ENCODE measurements at places on chromosomes 11 and 22.

GRCh38 chr11:131370090-131370751 is at the start of gene NTM:
TSS of gene NTM (plus strand) at chr11:131370615.
- no peak for DNase-seq

DNA sequence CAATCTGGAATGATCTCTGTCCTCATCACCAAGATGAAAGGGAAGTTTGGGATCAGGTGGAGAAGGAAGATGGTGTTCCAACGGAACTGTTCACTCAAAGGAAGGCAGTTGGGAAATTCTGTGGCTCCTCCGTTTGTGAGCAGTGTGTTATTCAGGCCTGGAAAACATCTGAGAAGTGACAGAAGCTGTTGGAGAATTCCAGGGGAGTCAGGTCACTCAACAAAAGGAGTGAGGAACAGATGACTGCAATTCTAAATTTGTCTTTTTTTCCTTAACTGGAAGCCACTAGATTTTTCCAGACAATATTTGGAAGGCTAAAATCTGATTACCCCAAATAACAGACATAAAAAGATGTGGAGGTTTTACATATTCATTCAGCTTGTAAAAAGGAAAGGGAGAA is 107.8 kb downstream of the CD44 start:
- peak; percentile 35 for DNase-seq

DNA sequence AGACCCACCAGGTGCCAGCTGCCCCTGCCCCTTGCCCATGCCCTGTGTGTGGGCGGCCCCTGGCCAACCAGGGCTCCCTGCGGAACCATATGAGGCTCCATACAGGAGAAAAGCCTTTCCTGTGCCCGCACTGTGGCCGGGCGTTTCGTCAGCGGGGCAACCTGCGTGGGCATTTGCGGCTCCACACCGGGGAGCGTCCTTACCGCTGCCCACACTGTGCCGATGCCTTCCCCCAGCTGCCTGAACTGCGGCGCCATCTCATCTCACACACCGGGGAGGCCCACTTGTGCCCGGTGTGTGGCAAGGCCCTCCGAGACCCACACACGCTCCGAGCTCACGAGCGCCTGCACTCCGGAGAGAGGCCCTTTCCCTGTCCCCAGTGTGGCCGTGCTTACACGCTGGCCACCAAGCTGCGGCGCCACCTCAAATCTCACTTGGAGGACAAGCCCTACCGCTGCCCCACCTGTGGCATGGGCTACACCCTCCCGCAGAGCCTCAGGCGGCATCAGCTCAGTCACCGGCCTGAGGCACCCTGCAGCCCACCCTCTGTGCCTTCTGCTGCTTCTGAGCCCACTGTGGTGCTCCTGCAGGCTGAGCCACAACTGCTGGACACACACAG is 4.3 kb downstream of the ZNF408 start:
- DNase-seq = no peak

DNA sequence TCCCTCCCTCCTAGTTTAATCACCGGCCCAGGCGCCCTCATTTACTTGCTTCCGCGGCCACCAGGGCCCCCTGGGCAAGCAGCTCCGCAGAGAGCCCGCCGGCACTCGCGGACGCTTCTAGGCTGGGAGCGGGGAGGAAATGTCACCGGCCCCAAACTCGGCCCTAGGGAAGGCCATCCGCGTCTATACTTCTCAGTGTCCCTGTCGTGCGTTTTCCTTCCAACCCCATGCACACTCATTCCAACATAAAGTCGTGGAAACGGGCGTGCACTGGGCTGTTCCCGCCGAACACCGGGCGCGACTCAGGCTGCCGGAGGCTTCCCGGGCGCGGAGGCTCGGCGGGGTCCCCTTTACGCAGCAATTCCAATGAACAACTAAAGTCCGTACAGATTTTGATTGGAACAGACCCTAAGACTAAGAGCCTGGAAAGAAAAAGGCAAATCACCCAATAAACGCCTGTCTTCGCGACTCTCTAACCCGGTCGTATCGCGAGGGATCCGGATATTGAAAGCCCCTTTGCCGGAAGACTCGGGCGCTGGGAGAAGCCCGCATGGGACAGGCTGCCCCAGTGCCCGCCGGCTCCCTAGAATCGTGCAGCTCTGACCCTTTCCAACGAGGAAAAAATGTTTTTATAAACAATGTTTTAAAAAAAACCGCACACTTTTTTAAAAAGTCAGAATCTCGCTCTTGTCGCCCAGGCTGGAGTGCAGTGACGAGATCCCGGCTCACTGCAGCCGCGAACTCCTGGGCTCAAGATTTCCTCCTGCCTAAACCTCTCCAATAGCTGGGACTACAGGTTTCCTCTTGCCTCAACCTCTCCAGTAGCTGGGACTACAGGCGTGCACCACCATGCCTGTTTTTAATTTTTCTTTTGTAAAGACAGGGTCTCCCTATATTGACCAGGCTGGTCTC is 1.3 kb upstream of the BARX2 start:
- no peak for DNase-seq

- no peak for DNase-seq
Observed at GRCh38 chr11:21190181-21190580, 520.8 kb downstream of the NELL1 start.

DNA sequence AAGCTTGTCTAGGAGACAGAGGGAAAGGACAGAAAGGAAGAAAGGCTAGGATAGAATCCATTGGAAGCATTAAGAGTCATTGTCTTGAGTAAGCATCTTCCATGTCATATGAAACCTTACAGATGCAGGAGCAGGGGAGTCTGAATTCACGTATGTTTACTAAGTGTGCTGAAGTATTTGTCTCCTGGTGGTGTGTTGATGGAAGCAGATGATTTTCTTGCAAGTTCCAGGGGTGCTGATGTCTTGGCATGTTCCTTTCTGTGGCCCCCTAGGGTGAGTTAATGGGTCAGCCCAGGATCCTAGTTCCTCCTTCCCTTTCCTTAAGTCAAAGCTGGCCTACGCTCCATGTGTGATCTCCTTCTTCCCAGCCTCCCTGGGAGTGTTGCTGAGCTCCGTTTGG is 110.2 kb downstream of the TEAD1 start:
- no peak for DNase-seq

- DNase-seq = no peak
Observed at GRCh38 chr11:121226415-121227263, 65.9 kb upstream of the SC5D start.

GRCh38 chr11:63699896-63700295 is 18.6 kb downstream of the RTN3 start:
- DNase-seq = no peak

DNA sequence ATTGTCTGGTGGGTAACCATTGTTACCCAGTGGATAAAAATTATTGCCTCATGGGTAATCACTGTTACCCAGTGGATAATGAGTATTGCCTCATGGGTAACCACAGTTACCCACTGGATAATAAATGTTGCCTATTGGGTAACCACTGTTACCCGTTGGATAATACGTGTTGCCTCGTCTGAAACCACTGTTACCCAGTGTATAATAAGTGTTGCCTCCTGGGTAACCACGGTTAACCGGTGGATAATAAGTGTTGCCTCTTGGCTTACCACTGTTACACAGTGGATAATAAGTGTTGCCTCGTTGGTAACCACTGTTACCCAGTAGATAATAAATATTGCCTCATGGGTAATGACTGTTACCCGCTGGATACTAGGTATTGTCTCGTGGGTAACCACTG is 20.9 kb upstream of the NXPE4 start:
- DNase-seq = no peak

DNA sequence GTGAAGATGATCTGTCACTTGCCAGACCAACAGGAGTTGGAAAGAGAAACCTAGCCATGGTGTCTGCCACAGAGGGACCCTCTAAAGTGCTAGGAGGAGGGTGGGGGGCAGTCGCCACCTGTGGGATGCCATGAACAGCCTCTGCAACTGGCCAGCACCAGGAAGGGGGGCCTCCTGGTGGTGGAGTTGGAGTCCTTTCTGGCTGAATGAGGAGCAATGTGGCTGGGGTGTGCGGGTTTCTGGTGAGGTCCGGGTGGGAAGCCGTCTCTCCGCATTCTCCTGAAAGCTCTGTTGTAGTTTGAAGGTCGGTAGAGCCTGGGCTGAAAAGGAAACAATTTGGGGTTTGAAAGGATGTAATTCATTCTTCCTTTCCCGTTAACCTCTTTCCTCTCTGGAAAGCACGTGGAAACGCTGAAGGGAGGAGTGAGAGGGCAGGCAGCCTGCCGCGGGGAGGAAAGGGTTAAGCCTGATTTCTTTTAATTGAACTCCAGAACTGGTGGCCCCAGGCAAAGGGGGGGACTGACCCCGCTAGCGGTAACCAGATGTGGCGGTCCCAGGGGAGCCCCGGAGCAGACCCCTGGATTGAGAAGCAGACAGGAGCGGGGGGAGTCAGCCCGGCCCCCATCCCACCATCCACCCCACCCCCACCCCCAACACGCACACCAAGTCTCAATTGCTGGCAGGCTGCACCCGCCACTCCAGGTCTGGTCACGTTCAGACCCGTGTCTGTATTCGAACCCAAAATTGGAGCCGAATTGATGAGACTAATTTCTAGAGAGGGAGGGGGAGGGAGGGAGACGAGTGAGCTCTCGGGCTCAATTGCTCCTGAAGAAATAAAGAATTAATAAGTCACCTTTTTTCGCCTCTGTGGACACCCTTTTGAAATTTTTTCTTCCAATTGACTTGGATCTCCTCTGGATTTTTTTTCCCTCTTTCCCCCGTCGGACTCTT is 1.8 kb upstream of the FLI1 start:
- DNase-seq = no peak

GRCh38 chr11:111469200-111469599 is 43.0 kb downstream of the BTG4 start:
- no peak for DNase-seq

DNA sequence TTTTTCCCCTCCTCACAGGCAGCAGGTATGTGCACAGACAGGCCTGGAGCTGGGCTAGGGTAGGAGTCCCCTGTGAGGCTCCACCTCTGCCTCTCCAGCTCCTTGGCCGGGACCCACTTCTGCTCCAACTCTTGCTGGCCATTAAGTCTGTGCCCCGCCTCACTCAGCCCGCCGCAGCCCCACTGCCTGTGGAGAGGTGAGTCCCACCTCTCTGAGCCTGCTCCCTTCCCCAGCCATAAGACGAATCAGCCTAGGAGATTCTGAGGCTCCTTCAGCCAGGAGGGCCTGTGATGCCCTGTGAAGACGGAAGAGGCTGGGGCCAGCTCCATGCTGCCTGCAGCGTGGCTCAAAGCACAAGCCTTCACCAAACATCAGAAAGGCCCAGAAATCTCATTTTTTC is 23.0 kb downstream of the TSKU start:
- DNase-seq = no peak

DNA sequence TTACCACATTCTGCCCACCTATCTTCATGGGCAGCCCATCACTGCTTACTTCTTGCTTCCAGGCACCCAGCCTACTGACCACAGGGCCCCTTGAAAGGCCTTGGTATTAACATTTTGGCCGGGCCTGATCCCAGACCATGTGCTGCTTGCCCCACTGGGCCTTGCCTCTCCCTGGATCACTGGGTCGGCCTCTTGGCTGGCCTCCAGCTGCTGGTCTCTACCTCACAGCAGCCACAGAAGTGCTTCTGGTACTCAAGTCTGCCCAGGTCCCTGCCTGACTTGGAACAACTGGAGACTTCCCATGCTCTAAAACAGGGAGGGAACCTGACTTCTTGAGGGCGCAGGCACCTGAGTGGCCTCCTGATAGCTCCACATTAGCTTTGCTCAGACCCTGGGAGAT is 63.6 kb downstream of the THAP12 start:
- no peak for DNase-seq

- DNase-seq = no peak
Observed at GRCh38 chr11:30433831-30434230, 110.9 kb downstream of the ARL14EP start.

DNA sequence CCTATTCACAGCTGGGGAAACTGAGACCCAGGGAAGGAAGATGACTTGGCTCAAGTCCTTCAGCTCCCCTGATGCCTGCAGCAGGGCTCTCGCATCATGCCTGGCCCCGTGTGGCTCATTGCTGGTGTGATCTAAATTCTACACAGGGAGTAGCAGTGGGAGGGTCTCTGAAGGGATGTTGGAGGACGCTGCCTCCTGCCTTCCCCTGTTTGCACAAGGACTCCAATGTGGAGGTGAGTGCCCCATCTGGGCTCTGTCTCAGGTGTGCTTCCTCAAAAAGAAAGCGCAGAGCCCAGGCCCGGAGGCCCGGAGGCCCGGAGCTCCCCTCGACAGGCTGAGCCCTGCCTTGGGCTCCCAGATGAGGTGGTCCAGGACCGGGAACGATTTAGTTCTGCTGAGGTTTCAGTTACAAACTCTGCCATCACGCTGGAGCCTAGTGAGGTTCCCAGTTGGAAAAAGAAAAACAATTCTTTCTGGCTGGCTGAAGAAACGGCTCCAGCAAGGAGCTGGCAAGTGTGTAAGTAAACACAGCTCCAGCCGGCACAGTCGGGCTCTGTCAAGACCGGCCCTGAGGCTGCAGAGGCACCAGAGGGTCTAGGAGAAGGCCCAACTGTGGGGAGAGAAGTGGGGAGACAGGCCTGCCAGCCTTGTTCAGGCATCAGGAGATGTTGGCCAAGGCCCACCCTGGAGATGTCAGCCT is 49.8 kb downstream of the NAT10 start:
- no peak for DNase-seq

DNA sequence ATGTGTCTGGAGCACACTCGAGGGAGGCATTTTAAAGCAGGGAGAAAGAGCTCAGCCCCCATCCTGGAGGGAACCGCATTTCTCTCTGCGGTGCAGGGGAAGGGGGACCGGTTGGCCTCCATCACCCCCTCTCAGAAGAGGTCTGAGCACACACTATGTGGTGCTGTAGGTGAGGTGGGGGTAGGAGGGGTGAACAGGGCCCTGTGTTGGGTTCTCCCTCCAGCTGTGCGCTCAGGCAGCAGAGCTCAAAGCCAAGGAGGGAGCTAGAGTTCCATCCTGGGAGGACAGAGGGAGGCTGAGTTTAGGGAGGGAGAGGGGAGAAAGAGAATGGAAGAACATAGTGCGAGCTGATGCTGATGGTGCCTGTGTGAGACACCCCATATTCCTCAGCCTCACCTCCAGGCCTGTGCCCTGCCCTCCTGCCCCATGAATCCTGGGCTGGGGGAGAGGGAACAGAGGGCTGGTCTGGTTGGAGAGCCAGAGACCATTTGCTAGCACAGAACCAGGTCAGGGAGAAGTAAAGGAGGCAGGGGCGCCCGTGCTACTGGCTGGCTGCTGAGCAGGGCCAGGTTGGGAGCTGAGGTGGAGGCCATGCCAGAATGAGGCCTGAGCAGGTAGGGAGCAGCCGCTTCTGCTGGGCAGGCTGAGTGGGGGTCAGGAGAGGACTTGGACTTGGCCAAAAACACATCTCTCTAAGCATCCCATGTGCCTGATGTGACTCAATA is 43.7 kb downstream of the ALX4 start:
- DNase-seq = no peak

DNA sequence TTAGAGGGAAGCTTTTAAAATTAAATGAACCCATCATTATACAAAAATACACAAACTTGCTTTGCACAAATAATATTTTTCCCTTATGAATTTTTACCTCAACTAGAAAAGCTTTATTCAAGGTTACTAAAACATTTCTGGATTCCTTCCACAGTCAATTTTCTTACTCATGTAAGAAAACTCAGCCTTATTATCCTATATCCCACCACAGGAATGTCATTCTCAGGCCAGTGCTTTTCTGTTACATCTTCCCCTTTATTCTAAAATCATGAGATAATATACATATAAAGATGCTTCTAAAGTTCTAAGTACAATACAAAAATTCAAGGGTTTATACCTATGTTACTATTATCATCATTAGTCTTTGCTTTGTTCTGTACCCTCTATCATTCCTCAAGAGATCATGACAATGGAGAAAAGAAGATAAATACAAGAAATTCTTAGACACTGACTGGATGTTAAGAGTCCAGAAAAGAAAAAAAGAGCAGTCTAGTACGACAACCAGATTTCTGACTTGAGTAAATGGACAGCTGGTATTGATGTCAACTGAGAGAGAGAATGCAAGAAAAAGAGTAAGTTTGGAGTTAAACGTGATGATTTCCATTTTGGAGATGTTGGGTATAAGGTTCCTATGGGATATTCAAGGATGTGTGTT is 60.3 kb downstream of the MTMR2 start:
- DNase-seq = peak; percentile 10

GRCh38 chr11:19743622-19744021 is 31.0 kb downstream of the NAV2 start:
- DNase-seq = no peak
